Kidney glomerular epithelial cell (primary cell): ENCODE measurements at places on chromosomes 5 and 9.
A peak's percentile ranks its signal among the peaks of the same experiment; 100 is the strongest.

- peak; percentile 17 for DNase-seq
These were observed 27.4 kb upstream of the TXN start for GRCh38 chr9:110283751-110284150.

DNA sequence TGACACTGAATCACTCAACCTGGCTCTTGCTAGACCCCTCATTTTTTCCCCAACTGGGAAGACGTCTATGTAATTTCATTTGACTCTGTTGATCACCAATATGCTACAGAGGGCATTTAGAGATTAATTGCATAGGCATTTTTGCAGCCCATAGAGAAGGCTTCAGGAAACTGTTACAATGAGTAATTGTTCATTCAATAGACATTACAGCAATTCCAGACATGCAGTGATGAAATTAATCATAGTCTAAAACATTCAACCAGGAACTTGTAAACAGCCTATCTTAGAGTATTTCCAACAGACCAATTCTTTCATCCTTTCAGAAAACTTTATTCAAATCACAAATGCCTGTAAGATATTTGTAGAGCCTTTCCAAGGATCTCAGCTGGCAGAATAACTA is 122.3 kb downstream of the MARCHF11 start:
- DNase-seq: peak; percentile 13

- DNase-seq: no peak
These were observed 32.1 kb upstream of the TNFSF15 start for GRCh38 chr9:114837923-114838322.

DNA sequence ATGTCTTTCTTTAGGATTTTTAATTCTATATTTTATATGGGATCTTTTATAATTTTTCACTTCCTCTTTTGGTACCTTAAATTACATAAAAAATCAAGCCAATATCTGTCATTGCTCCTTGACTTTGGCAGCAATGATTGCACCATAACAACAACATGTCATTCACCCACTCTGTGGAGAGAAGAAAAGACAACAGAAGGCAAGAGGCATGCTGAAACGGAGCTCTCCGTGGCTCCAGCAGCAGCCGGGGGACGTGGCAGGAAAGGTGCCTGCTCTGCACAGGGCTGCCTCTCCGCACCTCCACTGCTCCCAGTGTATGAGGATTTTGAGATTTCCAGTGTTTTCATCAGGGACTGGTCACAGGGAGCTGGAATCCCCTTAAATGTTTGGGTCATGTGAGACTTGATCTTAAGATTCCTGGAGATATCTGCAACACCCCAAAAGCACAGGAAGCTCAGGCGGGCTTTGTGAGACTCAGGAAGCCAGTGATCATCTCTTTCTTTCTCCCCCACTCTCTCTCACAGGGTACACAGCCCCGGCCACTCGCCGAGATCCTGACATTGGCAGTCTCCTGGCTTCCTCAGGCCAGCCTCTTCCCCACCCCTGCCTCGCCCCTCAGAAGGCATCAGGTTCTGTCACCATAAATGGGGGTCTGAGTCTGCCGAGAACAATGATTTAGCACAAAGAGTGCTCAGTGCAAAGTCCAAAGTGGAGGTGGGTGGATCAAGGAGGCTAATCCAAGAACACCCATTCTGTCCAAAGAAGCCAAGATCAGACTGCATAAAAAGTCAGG is 74.6 kb downstream of the ACTL7B start:
- DNase-seq: no peak

DNA sequence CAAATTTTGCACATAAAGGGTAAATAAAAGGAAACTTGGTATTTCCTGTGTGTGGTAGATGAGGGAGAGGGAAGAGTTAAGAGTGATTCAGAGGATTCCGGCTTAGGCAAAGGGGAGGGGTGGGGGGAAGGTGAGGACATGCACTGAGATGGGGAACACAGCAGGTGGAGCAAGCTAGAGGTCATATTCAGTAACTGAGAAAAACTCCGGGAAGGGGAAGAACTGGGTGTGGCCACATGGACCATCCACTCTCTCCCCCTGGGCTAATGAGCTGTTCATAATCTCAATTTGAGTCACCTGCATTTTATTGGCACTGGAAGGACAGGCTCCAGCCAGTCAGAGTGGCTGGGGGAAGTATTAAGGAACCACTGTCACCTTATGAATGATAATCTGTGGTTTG is 45.1 kb upstream of the UGCG start:
- DNase-seq: peak; percentile 20

GRCh38 chr9:134659688-134660131 is 18.1 kb downstream of the COL5A1 start:
- no peak for DNase-seq

- no peak for DNase-seq
These were observed 8.8 kb downstream of the KCNV2 start for GRCh38 chr9:2725898-2726649.
